ENCODE measurements at places on chromosomes 7 and 10. TPM values are rescaled to one million over a fixed set of nuclear protein-coding genes. Genes with fewer than 3 reads are reported as not detected.

PCLO gene
- total RNA-seq, result 2.8 TPM

ITIH5 gene
- 1.1 TPM for total RNA-seq

CALHM3 gene
- total RNA-seq, result not detected

DNA sequence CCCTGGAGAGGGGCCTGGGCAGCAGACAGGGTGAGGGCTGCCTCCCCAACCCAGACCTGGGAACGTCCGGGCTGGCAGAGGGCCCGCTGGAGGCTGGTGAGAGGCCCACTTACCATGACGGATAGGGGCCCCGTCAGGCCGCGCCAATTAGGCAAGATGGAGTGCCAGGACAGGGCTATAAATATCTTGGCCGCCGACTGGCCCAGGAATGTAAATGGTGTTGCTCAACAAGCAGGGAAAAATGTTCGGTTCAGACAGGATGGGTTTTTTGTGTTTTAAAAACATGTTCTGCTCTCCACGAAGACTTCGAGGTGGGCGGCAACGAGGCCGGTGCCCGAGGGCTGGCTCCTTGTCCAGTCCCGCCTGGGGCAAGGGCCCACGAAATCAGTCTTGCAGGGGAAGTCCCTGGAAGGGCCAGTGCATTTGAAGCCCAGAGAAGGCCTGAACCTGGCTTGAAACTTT lies 35.8 kb upstream of the ELN start:
- H3K4me3 ChIP-seq, result no peak overlapping the region
- no peaks in the 10 kb centered on the region for H3K4me1 ChIP-seq
- H3K36me3 ChIP-seq, result peaks cover 5% of the 10 kb centered on the region
- H3K27ac ChIP-seq, result no peak overlapping the region
- H3K27me3 ChIP-seq, result no peaks in the 10 kb centered on the region

DNA sequence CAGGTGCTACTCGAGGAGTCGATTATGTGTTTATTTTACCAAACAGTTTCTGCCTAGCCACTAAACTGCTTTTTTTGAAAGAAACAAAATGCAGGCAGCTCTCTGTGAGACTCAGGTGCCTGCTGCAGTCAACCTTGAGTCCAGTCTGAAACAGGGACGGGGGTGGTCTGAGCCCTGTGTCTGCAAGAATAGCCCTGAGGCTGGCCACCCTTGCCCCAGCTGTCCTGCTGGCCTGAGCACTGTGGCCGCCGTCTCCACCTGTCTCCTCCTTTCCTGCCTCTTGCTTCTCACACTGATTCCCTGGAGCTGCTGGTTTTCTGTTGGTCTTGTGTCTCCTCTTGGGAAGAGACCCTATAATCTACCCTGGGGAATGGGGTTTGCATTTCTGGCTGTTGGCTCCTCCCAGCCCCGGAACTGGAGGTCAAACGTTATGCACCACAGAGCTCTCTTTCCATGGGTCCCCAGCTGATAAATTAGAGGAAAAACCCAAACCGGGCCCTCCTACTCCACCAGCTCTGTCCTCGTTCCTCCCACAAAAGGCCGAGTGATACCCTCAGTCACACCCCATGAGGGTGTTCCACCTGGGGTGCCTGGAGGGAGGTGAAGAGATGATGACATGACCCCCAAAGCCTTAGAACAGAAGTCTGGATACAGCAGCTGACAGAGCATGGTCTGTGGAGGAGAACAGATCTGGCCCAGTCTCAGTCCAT lies 15.0 kb upstream of the SLC18A3 start:
- no peaks in the 10 kb centered on the region for H3K27me3 ChIP-seq
- H3K27ac ChIP-seq, result no peak overlapping the region
- no peaks in the 10 kb centered on the region for H3K36me3 ChIP-seq
- DNase-seq, result no peak
- no peak overlapping the region for H3K4me3 ChIP-seq

TAS2R5 gene
- total RNA-seq, result 0.92 TPM
